Omental fat pad (tissue), 4 donors: ENCODE measurements at places on chromosomes 3 and 15.

- no peak for DNase-seq
Measured at GRCh38 chr3:38085943-38086324, 46.9 kb downstream of the DLEC1 start.

- DNase-seq: no peak
Measured at GRCh38 chr3:47421741-47422649, 41.2 kb downstream of the PTPN23 start.

GRCh38 chr3:188686324-188686723 lies 485.4 kb upstream of the TPRG1 start:
- DNase-seq: no peak

DNA sequence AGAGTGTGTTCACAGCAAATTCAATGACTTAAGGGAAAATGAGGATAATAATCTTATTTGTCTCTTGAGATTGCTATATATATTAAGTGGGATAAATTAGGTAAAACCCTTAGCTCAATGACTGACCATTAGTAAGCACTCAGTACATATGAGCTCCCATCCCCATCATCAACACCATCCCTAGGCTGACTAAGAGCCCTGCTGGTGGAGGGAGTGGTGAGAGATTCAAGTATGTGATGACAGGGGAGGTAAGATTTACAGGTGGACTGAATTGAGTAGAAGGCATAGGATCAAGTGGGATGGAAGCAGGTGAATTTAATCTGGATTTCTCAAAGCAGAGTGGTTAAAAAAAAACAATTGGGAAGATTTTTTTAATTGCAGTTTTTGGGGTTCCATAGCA lies 21.0 kb upstream of the LRRN1 start:
- DNase-seq: no peak

- no peak for DNase-seq
Measured at GRCh38 chr3:48301800-48302166, 31.7 kb downstream of the SPINK8 start.

DNA sequence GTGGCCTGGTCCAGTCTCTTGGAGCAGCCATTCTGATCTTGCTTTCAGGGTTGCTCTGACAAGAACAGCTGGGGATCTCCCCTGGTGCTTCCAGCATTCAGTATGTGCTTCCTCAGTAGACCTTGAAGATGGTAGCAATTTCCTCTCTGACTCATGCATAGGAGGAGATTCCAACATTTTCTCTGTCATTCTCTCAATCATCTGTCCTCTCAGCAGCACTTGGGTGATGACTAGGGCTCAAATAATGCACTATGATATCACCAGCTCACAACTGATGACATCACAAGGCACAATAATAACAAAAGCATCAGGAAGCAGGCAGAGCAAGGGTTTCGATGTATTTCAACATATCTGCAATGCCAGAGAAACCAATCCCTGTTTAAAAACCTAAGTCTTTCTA lies 52.7 kb downstream of the NFKBIZ start:
- no peak for DNase-seq

DNA sequence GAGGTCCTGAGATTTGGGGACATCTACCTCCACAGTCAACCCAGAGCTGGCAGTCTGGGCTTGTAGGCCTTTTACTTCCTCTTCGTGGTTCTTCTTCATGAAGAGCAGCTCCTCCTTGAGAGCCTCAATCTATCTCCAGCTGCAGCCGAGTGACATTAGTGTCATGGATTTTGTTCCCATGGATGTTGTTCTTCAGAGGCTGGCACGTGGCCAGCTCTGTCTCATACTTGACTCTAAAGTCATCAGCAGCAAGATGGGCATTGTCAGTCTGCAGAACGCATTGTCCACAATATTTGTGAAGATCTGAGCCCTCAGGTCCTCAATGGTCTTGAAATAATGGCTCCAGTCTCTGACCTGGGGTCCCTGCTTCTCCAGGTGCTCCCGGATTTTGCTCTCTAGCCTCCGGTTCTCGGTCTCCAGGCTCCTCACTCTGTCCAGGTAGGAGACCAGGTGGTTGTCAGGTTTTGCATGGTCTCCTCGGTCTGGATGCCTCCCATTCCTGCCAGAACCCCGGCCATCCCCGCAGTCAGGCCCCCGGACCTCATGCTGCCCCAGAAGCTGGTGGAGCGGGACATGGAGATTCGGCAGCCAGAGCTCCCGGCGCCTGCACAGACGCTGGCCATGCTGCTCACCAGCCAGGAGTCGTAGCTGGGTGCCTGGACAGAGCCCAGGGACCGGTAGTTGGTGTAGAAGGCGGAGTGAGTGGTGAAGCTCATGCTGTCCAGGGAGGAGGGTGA lies 3.4 kb upstream of the CCNL1 start:
- DNase-seq: no peak

- DNase-seq: peak; percentile 59
Measured at GRCh38 chr3:125374996-125375941, at the start of gene ZNF148. Gene ZNF148, minus strand, starts transcription at chr3:125375325. Its CDS starts 61,685 bp downstream, at chr3:125313640.

DNA sequence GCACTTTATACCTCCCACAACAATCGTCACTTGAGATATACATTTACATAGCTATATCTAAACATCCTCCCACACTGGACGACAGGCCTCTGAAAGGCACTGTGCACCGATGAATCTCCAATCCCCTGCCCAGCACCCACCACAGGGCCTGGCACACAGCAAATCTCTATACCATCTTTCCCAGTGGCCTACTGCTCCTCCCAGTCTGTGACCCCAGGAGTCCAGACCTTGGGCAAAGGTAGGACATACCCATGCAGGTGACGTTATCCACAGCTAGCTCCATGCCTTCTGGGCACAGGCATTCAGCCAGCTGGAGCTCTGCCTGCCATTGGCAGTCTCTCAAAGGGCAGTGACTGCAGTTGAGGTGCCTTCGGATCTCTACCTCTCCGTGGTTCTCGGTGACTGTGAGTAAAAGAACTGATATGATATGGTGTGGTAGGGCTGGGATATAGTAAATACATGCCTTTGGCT lies 5.8 kb downstream of the LTK start:
- DNase-seq: no peak

GRCh38 chr3:165128544-165128943 lies 50.2 kb upstream of the SI start:
- no peak for DNase-seq

DNA sequence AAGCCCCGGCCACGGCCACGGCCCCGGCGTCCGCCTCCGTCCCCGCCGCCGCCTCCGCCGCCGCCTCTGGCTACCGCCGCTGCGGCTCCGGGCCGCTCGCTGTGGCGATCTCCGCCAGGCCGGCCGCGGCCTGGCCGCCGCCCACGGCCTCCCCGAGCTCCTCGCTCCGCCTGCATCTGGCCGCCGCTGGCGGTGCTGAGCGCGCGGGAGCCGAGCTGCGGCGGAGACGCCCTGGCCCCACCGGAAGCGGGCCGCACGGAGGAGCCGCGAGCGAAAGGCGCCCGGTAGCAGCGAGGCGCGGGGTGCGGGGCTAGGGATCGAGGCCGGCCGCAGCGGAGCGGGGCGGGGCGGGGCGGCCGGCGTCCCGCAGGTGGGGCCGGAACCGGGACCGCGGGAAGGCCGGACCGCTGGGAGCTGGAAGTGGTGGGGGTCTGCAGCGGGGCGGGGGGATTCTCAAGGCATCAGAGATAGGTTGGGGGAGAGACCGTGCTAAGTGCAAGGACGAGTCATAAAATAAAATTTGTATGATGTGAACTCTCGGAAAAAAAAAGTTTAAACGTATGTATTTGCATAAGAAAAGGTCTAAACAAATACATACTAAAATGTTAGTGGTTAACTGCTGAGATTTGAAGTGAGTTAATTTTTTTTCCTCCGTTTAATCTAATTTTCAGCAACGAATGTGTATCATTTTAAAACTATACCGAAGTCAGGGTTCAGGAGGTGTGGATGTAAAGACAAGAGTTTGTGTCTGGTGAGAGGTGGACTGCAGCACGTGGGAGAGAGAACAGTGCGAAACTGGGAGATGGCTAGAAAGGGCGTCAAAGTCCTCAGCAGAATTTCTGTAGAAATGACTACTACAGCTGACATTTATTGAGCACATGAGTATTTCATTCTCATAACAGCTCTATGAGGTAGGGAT lies at the start of gene AVEN:
Gene AVEN, minus strand, starts transcription at position 334 of the 919 bp plus-strand sequence. Its CDS starts 158 bp downstream, at position 176.
- no peak for DNase-seq

DNA sequence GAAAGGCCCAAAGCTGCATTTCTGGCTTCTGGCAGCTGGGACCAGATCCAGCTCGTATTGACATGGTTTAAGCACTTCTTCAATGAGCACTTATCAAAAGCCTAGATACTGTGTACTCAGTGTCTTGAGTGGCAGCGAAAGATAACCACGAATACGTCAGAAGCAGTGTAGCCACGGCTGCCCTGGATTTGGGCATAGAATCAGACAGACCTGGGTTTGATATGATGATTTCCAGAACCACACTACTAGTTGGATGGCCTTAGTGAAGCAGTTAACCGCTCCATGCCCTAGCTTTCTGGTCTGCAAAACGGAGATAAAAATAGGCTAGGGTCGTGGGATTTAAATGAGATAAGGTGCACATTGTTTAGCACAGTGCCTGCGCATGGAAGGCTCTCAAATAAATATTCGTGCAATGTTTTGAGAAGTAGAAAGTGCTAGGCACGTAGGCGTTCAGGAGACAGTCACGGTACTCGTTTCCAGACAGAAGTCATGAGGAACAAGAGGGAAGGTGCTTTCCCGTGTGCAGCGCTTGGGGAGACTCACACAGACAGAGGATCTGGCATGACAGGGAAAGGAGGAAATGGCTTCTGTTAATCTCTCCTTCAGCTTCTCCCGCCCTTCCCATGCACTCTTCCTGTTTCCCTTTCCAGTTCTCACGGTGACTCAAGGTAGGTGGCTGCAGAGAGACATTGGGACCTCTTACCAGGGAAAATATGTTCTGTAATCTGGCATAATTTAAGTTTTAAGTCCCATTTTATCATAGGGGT lies 70.3 kb downstream of the CCNL1 start:
- DNase-seq: no peak

- DNase-seq: no peak
Measured at GRCh38 chr3:76938962-76939361, 100.9 kb upstream of the ROBO2 start.

DNA sequence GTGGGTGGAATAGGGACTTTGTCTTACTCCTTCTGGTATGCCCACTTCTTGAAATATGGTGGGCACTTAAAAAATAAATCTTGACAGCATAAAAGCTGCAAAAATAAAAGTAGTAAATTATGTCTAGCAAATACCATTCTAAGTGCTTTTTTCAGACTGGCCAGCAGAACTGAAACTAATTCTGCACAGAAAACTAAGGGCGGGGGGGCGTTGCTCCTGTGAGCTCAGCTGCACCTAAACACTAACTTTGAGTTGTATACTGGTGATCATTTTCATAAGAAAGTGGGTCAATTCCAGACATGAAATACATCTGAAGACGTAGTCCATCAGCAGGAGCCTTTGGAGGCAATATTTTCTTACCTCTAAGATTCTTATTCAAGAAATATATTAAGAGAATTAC lies 114.8 kb downstream of the WDR76 start:
- DNase-seq: no peak

DNA sequence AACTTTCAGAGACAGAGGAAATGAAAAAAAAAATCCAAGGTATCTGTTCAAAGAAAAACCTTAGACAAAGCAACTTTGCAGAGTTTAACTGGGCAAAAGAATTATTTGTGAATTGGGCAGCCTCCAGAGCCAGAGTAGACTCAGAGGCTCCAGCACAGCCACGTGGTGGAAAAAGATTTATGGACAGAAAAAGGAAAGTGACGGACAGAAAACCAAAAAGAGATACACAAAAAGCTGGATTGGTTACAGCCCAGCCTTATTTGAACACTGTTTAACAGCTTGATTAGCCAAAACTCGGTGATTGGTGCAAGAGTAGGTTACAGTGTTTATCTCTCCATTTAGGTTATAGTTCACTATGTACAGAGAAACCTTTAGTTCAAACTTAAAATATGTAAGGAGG lies 23.7 kb upstream of the GPD1L start:
- no peak for DNase-seq

DNA sequence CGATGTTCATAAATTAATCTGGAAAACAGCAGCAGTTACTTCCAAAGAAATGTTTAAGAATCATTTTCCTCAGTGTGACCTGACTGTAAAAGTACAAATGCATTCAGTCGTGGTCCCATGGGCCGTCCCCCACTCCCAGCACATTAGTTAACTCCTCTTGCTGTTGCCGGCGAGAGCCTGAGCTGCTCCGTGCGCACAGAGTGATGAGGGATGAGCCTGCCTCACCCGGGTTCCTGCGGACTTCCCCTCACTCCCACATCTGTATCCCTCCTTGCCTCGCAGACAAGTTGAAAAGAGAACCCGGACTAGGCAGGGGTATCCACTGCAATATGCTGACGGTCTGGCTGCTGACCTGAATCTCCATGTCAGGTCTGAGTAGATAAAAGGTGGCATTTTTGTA lies 861.7 kb upstream of the NR2F2 start:
- no peak for DNase-seq

- no peak for DNase-seq
Measured at GRCh38 chr3:144754076-144754783, 782.6 kb downstream of the DIPK2A start.
